EH (cell line): ENCODE measurements at places on chromosomes 6 and 20.

- peak; percentile 77 for DNase-seq
These were observed 43.1 kb downstream of the CD109 start for GRCh38 chr6:73739096-73739495.

GRCh38 chr20:58599966-58600365 lies 51.1 kb upstream of the STX16 start:
- no peak for DNase-seq

DNA sequence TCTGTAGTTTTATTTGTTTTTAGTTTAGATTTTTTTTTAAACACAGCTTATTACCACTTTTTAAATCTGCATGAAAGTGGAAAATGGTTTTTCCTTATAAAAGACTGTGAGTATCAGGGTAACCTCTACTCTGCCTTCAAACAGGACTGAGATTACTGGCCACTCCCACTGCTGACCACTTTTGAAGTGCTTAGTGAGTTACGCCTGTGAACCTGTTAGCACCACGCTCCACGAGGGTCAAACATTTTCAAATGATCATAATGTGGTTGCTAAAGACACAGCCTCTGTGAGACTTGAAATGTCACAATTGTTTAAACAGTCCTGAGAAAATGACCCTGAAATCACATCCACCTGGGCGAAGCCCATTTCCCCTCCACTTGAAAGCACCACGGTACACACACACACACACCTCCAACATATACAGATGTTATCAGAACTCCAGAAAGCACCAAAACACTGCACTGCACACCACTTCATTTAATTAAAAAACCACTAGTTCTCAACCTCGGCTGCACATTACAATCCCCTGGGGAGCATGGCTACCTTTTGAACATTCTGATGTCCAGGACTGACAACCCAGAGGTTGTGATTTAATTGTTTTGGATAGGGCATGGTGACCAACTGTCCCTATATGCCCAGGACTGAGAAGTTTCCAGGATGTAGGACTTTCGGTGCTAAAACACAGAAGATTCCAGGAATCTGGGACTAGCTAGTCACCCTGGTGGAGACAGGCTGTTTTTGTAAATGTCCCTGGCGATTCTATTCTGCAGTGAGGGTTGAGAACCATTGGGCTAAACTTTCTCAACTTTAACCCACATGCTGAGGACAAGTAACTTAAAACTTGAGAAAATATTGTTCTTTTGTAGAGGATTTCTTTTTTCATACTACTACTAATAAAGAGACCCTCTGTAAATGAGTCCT lies 176.4 kb upstream of the MYLIP start:
- peak; percentile 15 for DNase-seq

- no peak for DNase-seq
These were observed 1.3 kb downstream of the ZGPAT start for GRCh38 chr20:63709149-63709527.

GRCh38 chr20:40636486-40636885 lies 52.5 kb downstream of the MAFB start:
- no peak for DNase-seq

DNA sequence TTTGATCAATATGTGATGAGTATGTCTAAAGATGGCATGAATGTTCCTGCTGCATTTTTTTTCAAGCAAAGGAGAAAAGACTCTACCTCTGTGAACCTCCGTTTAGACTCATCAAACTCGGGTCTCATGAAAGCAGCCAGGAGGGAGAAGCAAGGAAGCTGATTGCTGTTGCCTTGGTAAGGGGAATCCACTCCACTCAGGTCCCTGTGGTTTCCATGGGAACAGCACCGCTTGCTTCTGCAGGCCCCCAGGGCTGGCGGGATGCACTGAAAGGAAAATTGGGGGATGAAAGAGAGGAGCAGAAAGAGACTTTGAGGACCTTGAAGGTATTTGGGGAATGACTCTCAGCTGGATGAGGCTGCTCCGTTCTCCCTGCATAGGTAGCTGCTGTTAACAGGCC lies 249.6 kb upstream of the RIN2 start:
- DNase-seq, result no peak

DNA sequence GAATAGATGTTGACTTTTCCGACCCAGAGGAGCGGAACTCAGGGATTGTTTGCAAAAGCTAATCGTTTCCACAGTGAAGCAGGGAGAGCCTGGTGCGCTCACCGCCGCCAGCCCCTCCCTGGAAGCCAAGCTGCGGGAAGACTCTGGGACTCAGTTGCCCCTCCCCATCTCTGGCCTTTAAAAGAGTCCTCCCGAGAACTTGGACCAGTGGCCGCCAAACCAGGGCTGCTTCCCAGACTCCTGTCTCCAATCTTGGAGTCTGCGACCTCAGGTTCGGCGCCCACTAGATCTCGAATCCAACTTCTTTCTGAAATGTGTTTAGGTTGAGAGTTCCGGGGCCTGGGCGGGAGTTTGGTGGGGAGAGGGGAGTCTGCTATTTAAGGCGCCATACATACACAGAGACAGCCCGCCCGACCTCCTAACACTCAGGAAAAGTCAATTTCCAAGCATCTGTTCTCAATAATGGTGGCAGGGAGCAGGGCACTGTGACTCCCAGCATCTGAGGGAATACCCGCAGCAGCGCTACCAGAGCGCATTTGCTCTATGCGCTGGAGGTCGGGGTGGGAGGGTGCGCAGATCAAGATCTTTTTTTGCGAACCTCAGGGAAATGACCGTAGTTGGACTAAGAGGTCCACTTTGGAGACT lies 800 bp upstream of the GRIK2 start:
- no peak for DNase-seq

- DNase-seq, result no peak
These were observed 57.7 kb upstream of the HFE start for GRCh38 chr6:26029570-26029856.

- no peak for DNase-seq
These were observed 13.1 kb downstream of the NEDD9 start for GRCh38 chr6:11219400-11219834.

GRCh38 chr20:35947907-35948306 lies 6.4 kb downstream of the SCAND1 start:
- DNase-seq, result no peak

GRCh38 chr20:1669304-1669703 lies 11.7 kb upstream of the SIRPG start:
- peak; percentile 70 for DNase-seq

DNA sequence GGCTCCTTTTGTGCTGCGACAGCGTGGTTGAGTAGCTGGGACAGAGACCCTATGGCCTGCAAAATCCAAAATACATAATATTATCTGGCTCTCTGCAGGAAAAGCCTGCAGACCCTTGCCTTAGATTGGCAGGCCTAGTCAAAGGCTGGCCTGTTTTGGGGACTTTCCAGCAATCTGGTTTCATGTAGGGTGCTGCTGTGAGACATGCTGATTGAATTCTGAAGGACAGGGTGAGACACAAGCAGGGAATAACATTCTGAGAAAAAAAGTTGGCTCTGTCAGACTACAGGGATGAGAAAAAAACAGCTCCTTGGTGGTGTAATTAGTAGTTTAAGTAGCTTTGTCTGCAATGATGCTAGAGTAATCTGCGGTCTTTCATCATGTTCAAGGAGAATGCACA lies 402.7 kb upstream of the AGPAT4 start:
- DNase-seq, result no peak

- DNase-seq, result no peak
These were observed 630.8 kb downstream of the PHF3 start for GRCh38 chr6:64266351-64266821.

DNA sequence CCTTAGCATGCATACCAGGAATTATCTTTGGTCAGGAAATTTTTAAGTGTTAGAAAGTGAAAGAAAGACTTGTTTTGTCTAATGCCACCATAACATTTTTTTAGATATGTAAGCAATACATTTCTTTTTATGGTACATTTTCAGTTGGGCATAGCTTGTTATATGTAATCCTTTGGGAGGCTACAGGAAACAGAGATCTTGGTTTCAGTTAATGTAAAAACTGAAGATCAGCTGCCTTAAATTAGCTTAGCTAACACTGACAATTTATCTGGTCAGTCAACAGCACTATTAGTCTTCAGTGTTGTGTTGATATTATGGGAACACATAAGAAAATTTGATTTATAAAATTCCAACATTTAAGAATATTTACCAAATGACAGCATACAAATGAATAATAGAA lies 78.6 kb upstream of the SMIM8 start:
- DNase-seq, result no peak

DNA sequence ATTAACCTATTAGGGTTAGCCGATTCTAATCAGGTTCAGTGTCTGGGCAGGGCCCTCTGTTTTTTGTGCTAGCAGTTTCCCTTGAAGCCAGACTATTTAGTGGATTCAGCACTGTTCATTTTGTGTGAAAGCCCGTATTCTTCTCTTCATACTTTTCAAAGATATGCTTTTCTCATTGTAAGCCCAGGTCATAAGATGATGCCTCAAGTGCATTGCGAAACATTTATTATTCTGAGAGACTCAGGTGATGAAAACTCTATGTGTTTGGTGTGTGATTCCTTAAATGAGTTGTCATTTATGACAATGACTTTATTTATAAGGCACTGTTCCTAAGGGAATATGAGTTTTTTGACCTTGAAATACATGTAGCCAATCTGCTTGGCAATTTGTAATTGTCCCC lies 851.0 kb upstream of the FLRT3 start:
- no peak for DNase-seq

- DNase-seq, result no peak
These were observed 181.1 kb downstream of the BCKDHB start for GRCh38 chr6:80287607-80288006.

DNA sequence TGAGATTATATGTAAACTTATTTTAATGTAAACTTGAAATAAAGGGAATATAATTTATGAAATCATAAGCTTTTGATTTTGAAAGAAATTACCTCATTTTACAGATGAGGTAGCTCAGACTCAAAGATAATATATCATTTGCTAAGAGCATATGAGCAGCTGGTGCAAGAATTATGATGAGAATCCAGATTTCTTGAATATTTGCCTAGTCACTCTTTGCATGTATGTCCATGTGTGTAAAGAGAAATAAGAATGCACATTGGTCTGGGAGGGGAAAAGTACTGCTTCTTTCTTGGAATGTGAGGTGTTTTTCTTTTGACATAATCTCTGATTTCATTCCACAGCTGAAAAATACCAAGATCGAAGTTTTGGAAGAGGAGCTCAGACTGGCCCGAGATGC lies 11.1 kb upstream of the SNRNP48 start:
- no peak for DNase-seq

- no peak for DNase-seq
These were observed 23.4 kb downstream of the MC3R start for GRCh38 chr20:56271974-56272373.

- DNase-seq, result peak; percentile 39
These were observed 27.9 kb downstream of the FIG4 start for GRCh38 chr6:109718991-109719390.

- DNase-seq, result peak; percentile 71
These were observed 34.9 kb upstream of the DST start for GRCh38 chr6:56677559-56677958.

GRCh38 chr20:10438217-10438616 lies 3.1 kb downstream of the SLX4IP start:
- no peak for DNase-seq

- DNase-seq, result no peak
These were observed 20.4 kb upstream of the SIRPD start for GRCh38 chr20:1577906-1578305.

DNA sequence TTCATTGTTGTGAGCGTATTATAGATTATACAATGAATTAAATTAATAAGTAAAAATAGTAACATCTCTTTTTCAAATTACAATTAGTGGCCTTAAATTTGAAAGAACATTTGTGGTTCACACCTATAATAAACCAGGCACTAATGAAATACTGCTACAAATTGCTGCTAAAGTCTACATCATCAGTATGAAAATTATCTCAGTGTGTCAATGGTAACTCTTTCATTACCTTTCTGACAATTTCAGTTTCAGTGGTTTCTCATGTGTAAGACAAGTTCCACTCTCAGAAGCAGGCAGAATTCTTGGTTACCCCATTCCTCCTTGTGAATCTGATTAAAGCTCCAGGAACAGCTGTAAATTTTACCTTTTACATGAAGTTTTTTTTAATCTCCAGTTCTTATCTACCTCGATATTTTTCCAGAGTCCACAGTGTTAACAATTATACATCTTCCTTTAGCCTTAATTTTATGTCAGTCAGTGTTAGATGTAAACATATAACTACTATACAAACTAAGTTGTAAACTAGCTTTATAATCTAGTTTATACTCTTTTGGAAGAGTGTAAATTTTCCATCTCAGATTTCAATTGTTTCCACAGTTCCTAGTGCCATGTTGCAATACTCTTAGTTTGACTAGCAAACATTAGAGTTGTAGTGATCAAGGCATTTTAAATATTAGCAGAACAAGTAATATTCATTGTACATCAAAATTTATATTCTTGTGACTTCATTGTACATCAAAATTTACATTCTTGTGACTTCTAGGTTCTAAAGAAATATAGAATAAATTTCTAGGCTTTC lies 1038.4 kb downstream of the EPHA7 start:
- no peak for DNase-seq

- no peak for DNase-seq
These were observed 18.0 kb downstream of the POLH start for GRCh38 chr6:43593938-43594337.

GRCh38 chr20:298776-299391 lies 1.5 kb downstream of the ZCCHC3 start:
- no peak for DNase-seq

DNA sequence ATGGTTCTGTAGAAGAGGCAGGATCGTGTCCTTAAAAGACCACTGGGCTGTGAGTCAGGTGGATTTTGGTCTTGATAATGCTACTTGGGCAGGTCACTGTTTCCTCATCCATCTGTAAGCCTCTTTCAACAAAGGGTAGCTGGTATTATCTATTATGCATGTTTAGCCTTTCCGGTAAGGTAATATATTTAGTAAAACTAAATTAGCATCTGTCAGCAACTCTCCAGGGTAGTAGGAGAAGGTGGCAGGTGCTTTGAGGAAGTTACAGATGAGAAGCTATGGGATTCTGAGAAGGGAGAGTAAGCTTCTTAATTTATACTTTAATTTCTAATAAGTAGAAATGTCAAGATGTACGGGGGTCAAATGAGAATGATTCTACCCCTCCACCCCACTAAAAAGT lies 86.9 kb upstream of the TGM3 start:
- no peak for DNase-seq

GRCh38 chr6:169409742-169410312 lies 156.2 kb upstream of the THBS2 start:
- peak; percentile 40 for DNase-seq

DNA sequence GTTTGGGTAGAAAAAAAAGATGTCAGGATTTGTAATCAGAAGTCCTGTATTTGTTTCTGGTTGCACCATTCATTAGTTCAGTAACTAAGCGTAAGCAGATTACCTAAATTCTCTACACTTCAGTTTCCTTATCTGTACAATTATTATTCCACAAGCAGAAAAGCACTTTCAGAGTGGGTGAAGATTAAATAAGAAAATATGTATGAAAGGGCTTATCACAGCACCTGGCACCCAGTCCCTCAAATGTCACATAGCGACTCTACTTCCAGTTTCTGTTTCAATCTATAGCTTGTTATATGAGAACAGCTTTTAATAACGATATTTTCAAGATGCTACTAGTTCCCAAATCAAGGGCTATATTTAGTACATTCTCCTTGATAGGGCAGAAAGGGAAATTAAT lies 31.4 kb downstream of the RGS17 start:
- DNase-seq, result no peak
